ENCODE measurements at places on chromosomes 5 and 9.

DNA sequence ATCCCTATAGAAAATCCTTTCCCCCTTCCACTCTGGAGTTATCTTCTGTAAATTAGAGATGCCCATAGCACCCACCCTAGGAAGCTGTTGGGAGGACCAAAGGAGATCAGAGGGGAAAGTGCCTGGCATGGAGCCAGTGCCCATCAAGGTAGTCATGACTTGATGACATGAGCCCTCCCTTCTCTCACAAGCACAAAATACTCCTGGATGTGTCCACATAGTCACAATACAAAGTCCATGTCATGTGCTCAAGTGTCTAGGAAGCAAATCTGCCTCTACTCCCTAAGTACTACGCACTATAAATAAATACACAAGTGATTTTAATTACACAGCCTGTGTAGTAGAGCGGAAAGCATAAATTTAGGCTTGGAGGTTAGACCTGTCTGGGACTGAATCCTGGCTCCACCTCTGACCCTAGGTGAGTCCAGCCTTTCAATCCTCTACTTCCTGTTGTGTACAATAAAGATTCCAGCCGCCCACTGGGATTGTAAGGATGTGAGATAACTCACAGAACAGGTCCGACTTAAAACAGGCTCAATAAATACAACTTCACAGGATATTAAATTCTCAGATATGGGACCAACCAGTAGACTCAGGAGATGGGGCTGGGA is 30.6 kb downstream of the TTC39B start:
- DNase-seq = no peak

GRCh38 chr5:90477073-90477472 is 2.4 kb downstream of the POLR3G start:
- DNase-seq = no peak

- DNase-seq = no peak
Observed at GRCh38 chr9:120510816-120511215, 69.2 kb downstream of the CDK5RAP2 start.

DNA sequence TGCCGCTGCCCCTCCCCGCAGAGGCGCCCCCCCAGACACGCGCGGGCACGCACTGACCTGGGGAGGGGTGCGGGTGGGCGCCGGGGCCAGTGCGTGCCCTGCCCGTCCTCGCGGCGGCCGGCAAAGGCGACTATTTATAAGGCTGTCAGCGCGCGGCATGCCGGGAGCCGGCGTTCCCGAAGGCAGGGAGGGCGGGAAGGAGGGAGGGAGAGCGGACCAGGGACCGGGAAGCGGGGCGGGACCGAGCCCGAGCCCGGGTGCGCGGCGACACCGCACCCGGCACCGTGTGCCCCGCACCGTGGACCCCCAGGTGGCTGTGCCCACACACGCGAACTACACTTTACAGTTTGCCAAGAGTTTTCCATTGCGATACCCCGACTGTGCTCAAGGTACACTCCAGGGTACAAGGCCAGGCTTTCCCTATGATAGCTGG is at the start of gene AK1:
AK1 (minus strand) TSS at position 110 of the 433 bp plus-strand sequence. CDS start 3,058 bp downstream, outside the sequence.
- no peak for DNase-seq

- DNase-seq = no peak
Observed at GRCh38 chr5:14202462-14202861, 59.3 kb downstream of the TRIO start.

DNA sequence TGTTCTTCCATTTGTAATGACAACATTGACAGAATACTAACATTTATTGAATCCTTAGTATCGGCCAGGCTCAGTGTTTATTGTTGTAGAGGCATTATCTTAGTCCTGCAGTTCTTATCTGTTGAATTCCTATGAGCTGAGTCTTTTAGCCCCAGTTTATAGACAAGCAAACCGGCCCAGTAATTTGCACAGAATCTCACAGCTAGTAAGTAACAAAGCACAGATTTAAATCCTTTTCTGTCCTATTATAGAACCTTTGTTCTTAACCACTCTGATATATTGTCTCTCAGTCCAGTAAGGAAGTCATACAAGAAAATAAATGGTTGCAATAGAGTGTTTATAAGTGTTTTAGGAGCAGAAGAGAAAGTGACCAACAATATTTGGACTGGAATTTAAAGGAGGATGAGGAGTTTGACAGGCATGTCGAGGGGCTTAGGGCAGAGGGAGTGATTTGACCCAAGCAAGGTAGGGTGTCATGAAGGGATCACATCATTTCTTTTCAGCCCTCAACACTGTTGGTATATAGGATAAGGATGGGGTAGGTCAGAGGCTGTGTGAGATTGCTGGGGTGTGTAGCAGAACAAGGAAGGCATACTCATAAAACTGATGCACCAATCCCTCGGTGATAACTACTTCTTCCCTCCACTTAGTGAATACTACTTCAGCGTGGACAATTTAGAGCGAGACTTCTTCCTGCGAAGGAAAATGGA is 39.5 kb downstream of the LARP1 start:
- no peak for DNase-seq

GRCh38 chr9:91746357-91746756 is 203.7 kb downstream of the ROR2 start:
- DNase-seq = no peak

GRCh38 chr9:117487555-117488175 is 72.8 kb upstream of the ASTN2 start:
- DNase-seq = no peak

GRCh38 chr9:75376680-75377254 is 288.5 kb downstream of the OSTF1 start:
- DNase-seq = no peak

- no peak for DNase-seq
Observed at GRCh38 chr5:113548396-113548795, 34.9 kb downstream of the YTHDC2 start.

- no peak for DNase-seq
Observed at GRCh38 chr5:180456792-180457191, 37.4 kb upstream of the CNOT6 start.

GRCh38 chr5:124735169-124735858 is 11.1 kb downstream of the ZNF608 start:
- no peak for DNase-seq

GRCh38 chr5:60514152-60514551 is 185.8 kb downstream of the DEPDC1B start:
- DNase-seq = no peak

GRCh38 chr9:118457171-118458000 is 753.2 kb downstream of the TLR4 start:
- DNase-seq = no peak

DNA sequence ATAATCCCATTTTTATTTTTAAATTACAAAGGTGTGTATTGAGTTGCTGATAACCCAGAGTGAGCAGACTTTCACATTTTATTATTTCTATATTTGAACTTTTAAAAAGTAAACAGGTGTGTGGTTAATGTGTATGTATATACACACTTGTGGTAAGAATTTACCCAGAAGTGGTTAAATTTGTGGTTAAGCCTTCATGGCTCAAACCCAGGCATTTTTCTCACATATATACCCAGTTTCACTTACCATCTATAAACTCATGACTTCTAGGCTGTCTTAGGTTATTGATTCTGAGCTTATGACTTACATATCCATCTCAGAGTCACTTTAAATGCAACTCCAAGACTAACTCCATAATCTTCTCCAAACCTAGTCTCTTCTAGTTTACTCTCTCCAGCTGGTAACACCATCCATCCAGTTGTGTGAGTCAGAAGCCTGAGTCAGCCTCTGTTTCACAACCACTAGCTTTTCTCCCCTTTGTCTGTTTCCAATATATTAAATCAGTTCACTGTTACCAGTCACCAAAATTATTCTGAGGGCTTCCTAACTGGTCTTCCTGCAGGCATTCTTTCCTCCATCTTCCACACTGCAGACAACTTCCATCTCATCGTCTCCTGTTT is 20.2 kb downstream of the ZBED3 start:
- DNase-seq = no peak

DNA sequence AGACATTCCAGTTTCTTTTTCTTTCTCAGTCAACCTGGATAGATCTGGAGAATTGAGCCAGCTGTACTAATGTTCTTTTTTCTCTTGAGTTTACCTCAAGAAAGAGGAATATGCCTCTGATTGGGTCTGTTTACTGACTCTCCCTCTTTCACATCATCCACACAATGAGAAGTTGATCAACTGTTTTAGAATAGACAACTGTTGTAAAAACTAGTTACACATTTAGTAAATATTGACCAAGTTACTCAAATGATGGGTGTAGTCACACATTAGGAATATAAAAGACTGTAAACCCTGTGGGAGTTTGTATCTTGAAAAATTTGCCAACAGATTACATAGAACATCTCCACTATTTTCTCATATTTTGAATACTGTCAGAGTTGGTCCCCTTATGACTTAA is 330.8 kb downstream of the FER start:
- no peak for DNase-seq

- no peak for DNase-seq
Observed at GRCh38 chr5:38463634-38464521, 92.6 kb downstream of the LIFR start.

DNA sequence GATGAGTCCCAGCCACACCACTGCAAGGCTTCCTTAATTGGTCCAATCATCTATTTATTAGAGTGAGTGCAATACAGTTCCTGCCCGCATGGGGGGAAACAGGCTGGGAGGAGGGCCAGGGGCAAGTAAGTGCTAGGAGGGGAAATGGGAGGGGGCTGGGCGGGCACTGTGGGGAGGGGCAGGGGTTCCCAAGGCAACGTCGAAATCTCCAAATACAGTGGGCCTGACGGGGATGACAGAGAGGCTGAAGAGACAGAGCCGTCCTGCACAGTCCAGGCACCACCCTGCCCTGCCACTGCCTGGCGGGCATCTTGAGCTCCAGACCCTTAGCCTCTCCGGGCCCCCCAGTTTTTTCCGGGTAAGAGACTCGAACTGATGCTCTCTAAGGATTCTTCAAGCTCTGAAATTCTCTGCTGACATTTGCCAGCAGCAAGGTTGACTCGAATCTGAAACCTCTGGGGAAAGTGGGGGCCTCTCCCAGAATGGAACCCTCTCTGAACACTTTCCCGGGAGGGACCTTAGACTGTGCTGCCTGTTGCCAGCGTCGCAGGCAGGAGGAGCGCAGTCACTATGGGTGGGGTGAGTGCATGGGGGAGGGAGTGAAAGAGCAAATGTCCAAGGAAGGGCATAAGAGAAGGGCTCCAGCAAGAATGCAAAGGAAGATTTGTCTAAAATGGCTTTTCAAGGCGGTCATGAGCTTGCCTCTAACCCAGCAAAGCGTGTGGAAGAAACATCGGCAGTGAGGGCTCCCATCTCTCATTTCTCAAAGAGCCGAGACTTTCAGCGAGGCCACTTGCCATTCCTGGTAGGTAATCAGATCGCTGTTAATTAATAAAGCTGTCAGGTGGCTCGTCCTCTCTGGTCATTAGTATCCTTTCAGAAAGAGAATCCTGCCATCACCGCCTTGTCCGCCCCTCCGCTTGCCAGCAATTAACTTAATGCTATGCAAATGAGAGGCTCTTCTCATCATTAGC is 99.0 kb downstream of the GTF3C4 start:
- DNase-seq = peak; percentile 18

GRCh38 chr5:134132372-134133187 is 18.1 kb downstream of the TCF7 start:
- no peak for DNase-seq

GRCh38 chr9:83934569-83935275 is 13.5 kb upstream of the KIF27 start:
- DNase-seq = no peak

DNA sequence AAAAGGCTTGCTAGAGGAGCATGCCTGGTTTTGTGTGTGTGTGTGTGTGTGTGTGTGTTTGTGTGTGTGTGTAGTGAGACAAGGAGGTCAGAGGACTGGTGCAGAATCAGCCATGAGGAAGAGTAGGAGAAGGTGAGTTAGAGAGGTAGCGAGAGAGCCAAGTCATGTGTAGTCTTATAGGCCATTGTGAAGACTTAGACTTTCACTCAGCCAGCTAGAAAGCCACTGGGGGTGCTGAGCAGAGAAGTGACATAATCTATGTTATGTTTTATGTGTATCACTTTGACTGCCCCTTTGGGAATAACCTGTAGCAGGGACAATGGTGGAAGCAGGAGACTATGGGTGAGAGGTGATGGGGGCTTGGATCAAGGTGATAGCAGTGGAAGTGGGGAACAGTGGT is 180.5 kb upstream of the CLINT1 start:
- no peak for DNase-seq

DNA sequence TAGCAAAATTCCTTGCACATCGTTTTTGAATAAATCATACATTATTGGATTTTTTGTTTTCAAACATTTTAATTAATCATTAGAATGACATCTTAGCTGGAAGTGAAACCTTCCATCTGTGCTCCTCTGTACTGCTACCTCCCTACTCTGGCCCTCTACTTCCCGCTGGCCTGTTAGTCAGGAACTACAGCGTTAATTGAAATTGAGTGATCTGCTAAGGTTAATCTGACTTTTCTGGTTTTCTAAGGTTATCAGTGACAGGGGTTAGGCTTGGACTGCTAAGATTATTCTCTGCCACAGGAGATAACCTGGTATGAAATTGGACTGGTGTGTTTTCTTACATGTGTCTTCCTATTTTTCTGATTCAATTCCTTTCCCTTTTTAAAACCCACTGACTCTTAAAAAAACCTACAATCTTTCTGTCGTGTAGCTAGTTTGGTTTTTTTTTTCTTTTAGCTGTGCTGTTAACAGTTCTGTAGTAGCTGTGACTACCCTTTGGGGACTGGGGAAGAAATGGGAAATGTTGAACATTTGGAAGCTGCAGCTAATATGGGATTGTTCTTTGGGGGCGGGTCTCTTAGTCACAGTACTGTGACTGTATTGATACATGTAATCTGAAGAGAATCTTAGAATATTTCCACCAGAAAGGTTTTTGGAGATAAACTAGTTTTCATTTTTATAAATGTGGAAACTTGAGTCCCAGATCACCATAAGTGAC is 4.6 kb downstream of the KIF2A start:
- DNase-seq = no peak

- no peak for DNase-seq
Observed at GRCh38 chr9:131048332-131048731, 39.4 kb downstream of the LAMC3 start.

- DNase-seq = no peak
Observed at GRCh38 chr5:116814626-116815385, 240.2 kb upstream of the SEMA6A start.

GRCh38 chr9:94983552-94983951 is 257.1 kb downstream of the AOPEP start:
- no peak for DNase-seq

GRCh38 chr5:138470322-138471051 is 5.2 kb downstream of the EGR1 start:
- no peak for DNase-seq

DNA sequence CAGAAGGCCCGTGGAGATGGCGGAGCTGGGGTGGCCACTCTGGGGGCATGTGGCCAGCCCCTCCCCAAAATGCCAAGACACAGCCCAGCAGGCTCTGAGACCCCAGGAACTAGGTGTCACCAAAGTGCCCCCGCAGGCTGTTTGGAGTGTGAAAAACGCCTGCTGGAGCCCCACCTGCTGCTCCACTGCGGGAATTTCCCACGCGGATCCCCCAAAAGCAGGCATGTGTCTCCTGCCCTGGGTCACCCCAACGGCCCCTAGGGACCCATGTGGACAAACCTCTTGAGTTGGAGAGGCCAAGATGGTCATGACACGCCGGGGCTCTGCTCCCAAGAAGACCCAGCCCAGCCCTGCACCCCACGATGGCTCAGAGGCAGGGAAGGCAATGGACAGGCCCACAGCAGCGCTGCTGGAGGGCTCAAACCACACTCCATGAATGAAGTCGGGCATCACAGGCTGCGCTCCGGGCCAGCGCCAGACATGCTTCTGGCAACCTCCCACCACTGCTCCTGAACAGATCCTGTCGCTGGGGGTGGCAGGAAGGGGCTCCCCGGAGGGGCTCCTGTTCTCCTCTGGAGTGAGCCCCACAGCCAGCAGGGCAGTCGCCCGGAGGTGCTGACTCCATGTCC is 15.3 kb downstream of the NOTCH1 start:
- DNase-seq = no peak

Measured in esophagus squamous epithelium (tissue), 5 donors.